ENCODE measurements at places on chromosomes 6 and 20.

DNA sequence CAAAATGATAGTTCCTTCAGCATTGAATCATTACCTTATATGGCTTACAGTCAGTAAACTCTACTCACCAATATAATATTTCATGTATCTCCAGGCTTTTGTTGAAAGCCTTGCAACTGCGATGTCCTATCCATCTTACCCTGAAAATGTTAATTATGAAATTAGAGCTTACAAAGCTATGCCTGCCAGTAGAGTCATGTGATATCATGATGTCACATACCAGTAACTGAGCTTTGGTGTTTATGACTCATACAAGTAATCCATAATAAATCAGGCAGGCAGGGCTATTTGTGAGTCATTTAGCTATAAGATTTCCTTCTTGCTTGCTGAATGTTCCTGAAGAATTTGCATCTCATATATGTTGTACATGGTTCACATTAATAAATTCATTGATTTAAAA is 44.9 kb upstream of the FAM83B start:
- no peak for DNase-seq

DNA sequence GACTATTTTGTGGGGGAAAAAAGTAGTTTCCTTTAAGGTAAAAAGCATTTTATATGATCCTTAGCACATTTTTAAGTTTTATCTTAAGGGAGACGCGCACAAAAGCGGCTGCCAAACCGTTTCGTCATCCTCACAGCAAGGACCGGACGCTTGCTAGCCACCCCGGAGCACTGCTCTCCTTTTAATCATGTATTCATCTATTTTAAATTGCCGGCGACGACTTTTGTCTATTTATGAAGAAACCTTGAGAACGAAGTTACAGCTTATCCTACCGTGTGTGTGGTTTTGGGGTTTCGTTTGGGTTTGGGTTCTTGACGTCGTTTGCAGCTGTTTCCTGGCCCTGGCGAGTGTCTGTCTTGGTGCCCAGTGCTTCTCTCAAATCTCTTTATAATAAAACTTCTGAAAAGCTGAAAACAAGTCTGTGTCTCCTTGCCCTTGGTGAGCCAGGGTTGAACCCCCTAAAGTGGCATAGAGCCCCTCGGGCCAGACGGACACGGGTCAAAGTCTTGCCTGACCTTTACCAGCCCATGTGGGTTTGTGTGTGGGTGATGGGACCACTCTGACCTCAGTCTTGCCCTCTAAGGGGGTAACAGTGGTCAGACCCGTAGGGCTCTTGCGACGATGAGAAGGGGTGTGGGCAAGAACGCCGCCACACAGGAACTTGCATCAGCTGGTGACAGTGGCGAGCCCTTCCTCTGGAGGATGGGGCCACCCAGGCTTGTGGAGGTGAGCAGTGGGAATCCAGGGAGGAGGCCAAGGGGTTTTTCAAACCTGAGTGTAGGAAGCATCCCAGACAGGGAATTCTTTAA is 117.6 kb downstream of the JPH2 start:
- peak; percentile 62 for DNase-seq

DNA sequence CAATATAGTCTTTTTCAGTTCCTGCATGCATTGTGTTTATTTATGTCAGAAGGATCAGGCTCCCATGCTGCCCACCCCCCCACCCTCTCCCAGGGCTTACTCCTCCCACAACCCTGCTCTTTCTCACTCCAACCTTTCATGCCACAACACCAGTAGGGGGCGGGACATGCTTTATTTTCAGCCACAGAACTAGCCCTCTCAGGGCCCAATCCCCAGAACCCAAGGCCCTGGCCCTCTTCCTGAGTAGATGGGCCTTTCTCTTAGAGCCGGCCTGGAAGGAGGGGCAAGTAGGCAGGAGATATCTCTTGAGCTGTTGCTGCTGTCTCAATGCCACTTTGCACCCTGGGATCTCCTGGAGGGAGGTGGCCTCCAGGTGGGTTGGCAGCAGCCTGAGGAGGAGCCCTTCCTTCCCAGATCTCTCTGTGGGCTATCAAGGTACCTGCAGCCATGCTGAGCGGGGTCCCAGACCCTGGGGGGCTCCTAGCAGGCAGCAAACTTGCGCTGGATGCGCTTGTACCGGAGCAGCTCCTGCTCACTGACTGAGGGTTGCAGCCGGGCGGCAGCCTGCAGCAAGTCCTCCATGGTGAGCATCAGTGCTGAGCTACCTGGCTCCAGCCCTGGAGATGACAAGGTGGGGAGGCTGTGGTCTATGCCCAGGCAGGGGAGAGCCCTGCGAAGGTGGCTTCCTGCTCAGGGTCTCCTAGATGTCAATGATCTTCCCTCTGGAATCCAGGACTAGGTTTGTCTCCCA is 3.5 kb downstream of the GNMT start:
- peak; percentile 58 for DNase-seq

DNA sequence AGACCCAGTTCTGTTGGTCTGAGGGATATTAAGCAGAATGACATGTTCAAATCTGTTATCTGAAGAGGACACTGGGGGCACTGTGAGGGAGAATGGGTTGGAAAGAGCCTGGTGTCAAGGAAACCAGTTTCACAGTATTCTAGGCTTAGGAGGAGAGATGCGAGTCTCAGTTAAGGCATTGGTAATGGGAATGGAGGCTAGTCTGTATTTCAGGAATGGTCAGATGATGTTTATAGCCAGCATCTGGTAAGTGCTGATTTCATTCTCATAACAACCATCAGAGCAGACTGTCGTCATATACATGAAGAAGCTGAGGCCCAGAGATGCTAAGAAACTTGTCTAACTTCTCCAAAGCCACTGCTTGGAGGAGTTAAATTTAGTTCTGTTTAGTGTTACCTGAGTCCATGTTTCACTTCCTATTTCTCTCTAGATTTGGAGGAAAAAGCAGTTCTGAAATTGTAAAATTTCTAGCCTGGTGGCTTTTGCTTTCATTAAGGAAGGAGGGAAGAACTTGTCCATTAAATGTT is 242.0 kb downstream of the ARID1B start:
- no peak for DNase-seq

GRCh38 chr6:32290886-32291450 is 67.1 kb upstream of the NOTCH4 start:
- no peak for DNase-seq

DNA sequence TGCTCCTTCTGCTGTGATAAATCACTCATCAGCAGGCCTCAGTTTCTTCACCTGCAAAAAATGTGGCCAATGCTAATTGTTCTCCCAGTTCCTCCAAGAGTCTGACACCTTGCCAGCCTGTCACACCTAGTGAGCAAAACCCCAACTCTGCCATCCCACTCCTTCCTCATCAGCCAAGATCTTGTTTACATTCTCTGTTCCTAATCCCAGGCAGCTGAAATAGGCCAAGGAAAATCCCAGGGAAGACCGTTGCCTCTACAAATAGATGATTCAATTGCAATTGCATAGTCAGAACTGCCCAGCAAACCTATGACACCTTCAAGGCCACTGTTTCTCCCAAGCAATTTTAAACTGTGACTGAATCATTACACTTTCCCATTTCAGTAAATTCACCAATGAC is 78.7 kb downstream of the GMDS start:
- no peak for DNase-seq

- DNase-seq = no peak
Observed at GRCh38 chr6:147000545-147001488, 203.4 kb upstream of the STXBP5 start.

- no peak for DNase-seq
Observed at GRCh38 chr6:19354181-19354580, 483.0 kb upstream of the ID4 start.

DNA sequence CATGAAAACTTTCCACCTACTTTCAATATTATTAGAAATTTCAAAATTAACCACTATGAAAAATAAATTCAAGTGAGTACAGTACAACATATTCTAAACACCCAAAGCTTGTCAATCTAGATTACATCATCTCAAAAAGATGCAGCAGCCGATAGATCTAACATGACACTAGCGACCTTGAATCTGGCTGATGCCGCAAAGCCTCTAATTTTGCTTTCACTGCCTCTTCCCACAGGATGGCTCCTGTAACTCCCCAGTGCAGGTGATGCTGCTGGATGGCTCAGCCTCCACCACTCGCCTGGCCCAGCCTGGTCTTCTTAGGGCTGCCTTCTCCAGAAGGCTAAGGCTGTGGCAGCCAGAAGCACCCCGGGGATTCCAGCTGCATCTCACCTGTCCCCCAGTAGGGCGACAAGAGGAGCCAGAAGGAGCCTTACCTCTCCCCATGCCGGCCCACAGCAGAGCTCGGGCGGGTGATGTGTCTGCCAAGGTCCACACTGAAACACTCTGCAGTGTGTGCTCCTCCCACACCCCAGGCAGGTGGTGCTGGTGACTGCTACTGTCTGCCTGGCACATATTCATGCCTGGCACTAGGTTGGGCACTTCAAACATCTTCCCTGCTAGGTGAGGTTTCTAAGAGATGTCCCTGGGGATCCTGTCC is 82.1 kb downstream of the SLC23A2 start:
- no peak for DNase-seq

DNA sequence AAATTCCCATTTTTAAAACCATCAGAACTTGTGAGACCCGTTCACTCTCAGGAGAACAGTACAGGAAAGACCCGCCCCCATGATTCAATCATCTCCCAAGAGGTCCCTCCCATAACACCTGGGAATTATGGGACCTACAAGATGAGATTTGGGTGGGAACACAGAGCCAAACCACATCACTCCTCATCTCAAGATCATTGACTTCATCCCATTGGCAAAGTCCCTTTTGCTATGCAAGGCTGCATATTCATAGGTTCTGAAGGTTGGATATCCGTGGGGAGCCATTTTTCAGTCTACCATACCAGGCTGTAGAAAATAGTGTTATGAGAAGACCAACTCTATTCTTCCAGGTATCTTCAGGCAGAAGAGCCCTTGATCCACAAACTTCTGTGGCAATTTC is 219.1 kb downstream of the DOK5 start:
- DNase-seq = no peak

DNA sequence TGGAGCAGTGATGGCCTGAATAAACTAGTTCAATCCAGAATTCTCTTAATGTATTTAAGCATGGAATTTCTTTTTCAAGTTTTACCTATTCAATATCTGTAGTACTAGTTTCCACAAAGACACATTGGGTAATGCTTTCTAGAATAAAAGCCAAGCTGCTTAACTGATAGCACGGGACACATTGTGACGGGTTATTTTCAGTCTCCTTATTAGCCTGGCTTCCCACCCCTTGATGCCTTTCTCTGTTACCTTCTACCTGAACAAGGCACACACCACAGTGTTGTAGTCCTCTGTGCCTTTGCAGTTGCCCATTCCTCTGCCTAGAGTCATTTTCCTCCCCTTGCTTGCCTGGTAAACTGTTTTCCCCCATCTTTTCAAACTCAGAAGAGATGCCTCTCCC is 139.1 kb downstream of the HDGFL1 start:
- DNase-seq = no peak

- no peak for DNase-seq
Observed at GRCh38 chr6:90894285-90895130, 307.6 kb upstream of the MAP3K7 start.

DNA sequence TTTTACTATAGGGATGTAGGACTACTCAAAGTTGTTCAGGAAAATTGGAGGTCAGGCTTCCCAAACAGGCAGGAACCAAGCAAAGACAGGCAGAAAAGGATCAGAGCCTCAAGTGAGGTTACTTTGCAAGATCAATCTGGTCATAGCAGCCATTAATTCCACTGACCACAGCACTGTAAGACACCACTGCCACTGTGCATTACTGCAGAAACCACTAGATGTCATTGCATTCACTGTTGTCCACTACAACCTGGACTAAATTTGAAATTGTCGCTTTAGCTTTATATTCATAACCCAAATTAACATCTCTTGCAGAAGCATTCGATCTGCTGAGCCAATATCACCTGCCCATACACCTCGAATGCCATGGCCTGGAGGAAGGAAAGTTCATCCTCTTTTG is 126.9 kb upstream of the UFL1 start:
- DNase-seq = no peak

GRCh38 chr6:36364669-36365479 is 22.6 kb downstream of the ETV7 start:
- DNase-seq = peak; percentile 34

DNA sequence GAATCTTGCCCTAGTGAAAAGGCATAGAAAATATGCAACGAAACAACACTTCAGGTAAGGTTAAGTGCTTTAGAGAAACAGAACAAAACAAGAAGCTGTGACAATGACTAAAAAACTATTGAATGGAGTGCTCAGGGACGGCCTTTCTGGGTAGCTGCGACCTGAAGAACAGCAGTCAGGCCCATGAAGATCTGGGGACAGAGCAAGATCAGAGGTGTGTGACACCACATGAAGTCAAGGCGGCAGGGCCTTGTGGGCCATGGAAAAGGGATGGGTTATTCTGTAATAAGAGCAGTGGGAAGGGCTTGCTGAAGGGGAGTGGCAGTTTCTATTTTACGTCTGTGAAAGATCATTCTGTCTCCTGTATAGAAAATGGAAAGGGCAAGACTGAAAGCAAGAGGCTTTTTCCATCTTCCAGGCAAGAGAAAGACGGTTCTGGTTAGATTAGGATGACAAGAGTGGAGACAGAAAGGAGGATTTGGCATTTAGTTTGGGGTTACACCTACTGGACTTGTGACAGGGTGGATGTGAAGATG is 5.1 kb downstream of the UBE2V1 start:
- DNase-seq = no peak

DNA sequence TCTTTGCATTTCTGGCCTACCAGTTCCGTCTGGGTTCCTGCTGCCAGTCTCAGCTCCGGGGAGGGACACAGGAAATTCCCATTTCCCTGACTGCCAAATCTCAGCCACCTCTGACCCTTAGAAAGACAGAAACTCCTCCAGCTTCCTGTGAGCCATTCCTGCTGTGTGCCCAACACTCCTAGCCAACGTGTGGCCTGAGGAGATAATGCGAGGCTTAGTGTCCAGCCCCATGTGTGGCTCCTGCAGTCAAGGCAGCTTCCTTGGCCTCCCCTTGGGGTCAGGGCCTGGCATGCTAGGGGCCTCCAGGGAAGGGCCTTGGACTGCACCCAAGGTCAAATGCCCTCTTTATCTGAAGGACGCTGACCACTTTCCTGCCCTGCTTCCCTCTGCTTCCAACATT is 45.1 kb downstream of the MAFB start:
- DNase-seq = no peak

GRCh38 chr6:68756454-68757375 is 121.6 kb downstream of the ADGRB3 start:
- DNase-seq = no peak

DNA sequence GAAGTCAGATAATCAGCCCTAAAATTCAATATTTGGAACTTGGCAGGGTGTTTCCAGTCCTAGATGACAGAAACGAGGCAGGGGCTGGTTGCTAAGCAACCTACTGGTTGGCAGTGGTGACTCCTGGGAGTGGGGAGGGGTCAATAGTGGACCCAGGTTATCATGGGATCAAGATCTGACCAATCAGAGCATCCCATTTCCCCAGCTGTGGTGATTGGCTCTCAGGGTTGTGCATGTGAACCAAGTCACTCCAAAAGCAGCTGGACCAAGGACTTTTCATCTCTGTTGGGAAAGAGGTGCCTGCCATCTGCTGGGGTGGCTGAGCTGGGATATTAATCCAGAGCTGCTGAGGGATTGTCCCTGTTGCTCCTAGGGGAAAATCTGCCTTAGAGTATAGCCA is 253.4 kb downstream of the PREX1 start:
- no peak for DNase-seq

GRCh38 chr6:154672086-154672485 is 61.1 kb upstream of the SCAF8 start:
- no peak for DNase-seq

All from activated CD4-positive, alpha-beta T cell treated with anti-CD3 and anti-CD28 coated beads for 48 hours (primary cell).